ENCODE measurements at places on chromosomes 7 and 10.

- no peak for DNase-seq
Observed at GRCh38 chr7:158617737-158618128, 30.1 kb upstream of the PTPRN2 start.

GRCh38 chr7:30221764-30222163 is 62.6 kb upstream of the ZNRF2 start:
- no peak for DNase-seq

DNA sequence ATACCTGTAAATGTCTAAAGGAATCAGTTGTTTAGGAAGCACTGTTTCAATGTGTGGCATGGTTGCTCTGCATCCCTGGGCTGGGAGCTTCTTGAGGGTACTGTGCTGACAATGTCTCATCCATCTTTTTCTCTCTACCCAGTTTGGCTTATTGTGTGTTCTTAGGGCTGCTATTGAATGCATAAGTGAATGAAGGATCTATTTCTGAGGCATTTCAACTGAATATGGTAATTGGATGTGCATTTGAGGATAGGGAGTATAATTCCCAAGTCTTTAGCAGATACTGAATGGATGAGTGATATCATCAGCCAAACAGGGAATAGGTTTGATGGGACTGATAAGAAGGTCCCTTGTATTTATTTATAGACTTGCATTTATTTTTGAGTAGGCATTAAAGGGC is 64.1 kb downstream of the ANLN start:
- no peak for DNase-seq

DNA sequence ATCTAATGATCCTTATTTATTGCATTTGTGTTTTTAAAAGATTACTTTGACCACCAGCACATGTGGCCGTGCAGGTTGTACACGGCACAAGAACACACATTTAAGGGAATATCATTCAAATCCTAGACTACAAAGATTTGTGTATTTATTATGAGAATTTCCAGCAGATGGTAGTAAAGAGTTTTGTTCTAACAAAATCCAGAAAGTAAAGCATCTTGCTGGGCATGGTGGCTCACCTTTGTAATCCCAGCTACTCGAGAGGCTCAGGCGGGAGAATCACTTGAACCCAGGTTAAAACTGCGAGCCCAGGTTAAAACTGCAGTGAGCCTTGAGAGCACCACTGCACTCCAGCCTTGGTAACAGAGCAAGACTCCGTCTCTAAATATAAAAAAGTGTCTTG is 31.5 kb downstream of the MACROH2A2 start:
- no peak for DNase-seq

DNA sequence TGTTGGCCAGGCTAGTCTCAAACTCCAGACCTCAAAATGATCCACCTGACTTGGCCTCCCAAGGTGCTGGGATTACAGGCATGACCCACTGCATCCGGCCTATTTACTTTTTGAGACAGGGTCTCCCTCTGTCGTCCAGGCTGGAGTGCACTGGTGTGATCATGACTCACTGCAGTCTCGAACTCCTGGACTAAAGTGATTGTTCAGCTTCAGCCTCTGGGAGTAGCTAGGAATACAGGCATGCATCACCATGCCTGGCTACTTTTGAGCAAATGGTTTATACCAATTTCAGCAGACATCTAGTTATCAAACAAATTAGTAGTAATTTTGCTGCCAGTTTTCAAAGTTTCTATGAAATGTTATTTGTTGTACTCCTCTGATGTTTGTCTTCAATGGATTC is 2.2 kb upstream of the WAC start:
- no peak for DNase-seq

- no peak for DNase-seq
Observed at GRCh38 chr7:50141131-50141530, 48.1 kb upstream of the ZPBP start.

- no peak for DNase-seq
Observed at GRCh38 chr10:75168275-75168674, 42.3 kb upstream of the VDAC2 start.

- no peak for DNase-seq
Observed at GRCh38 chr10:1290071-1290471, 233.9 kb downstream of the WDR37 start.

GRCh38 chr7:140475747-140476333 is 3.5 kb downstream of the MKRN1 start:
- no peak for DNase-seq

GRCh38 chr7:388023-388960 is 98.3 kb downstream of the FOXL3 start:
- no peak for DNase-seq

DNA sequence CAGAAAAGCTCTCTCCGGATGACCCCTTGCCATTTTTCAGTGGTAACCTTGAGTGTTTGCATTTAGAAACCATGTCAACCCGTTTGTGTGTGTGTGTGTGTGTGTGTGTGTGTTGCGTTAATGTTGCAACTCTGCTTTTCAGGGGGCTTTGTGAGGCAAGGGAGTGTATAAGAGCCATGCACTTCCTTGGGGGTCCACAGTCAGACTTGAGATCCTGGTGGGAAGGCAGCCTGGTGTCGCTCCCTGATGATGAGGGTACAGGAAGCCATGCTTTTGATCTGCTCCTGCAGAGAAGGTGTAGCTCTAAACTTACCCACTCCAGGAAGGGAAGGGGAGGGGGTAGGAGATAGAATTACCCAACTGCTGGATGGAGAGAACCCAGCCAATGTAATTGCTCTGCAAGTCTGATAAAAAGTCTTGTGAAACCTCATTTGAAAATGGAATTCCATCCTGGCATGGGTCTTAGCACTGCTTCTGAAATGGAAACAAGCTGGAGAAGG is 10.7 kb downstream of the GRK5 start:
- DNase-seq = no peak

GRCh38 chr7:70856901-70857630 is 274.9 kb upstream of the GALNT17 start:
- peak; percentile 1 for DNase-seq

- no peak for DNase-seq
Observed at GRCh38 chr10:98487649-98488048, 40.9 kb upstream of the HPS1 start.

DNA sequence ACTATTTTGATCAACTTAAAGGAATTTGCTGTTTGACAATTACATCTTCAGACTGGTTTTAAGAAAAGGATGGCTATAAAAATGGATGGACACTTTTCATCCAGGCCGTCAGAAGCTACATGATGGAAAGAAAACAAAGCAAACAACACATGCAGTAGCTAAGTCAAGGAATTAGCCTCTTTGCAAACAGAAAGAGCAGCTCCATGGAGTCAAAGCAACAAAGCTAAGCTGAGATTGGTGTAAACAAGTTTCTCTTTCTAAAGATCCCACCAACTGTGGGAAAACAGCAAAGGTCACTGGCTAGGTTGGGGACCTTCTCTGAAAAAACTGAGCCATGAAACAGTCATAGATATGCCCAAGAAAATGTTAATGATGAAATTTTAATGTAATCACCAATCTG is 98.9 kb downstream of the RNF133 start:
- DNase-seq = no peak

- DNase-seq = no peak
Observed at GRCh38 chr7:42493436-42494198, 256.6 kb upstream of the GLI3 start.

DNA sequence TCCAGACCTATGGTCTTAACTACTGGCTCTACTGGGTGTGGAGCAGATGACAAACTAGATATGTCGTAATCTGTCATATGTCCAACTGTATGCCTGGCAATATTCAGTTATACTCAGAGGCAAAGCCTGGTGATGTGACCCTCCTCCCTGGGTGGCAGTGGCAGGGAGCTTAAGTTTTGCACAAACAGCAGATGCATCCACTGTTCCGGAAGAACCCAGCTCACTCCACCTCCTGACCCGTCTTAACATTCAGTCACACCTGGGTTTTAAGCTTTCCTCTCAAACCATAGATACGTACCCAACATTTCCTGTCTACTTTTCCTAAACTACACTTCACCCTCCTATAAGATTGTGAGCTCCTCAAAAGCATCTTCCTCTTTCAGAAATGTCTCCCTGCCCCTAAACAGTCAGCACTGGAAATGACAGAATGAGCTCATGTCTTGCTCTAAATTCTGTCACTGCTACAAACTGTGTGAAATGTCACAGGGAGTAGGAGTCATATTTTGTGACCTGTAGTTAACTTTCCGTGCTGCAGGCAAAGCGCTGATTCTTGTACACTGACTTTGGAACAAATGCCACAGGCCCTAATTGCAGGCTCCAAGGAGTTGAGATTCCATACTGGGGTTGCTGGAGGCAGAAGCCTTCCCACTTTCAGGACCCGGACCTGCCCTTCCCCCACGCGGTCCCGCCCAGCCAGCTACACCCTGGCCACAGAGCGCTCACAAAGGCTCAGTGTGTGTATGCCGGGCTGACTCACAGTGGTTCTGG is 23.9 kb downstream of the SCD start:
- DNase-seq = peak; percentile 49

DNA sequence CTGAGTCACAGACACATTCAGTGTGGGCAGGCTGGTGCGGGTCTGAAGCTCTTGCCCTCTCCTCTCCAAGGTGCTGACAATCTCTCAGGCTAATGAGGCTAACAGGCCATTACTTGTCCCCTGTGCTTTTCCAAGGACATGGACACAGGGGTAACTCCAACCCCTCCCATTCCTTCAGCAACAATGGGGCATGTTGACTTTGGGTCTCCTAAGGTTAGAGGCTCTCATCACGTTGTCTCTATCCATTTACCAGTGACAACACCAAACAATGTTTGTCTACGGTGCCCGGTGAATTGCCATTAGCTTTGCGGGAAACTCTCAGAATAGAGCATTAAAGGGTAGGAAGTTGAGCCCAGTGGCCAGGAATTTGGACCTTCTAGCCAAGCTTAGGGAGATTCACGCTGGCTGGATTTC is 101.6 kb upstream of the TNS3 start:
- DNase-seq = no peak

DNA sequence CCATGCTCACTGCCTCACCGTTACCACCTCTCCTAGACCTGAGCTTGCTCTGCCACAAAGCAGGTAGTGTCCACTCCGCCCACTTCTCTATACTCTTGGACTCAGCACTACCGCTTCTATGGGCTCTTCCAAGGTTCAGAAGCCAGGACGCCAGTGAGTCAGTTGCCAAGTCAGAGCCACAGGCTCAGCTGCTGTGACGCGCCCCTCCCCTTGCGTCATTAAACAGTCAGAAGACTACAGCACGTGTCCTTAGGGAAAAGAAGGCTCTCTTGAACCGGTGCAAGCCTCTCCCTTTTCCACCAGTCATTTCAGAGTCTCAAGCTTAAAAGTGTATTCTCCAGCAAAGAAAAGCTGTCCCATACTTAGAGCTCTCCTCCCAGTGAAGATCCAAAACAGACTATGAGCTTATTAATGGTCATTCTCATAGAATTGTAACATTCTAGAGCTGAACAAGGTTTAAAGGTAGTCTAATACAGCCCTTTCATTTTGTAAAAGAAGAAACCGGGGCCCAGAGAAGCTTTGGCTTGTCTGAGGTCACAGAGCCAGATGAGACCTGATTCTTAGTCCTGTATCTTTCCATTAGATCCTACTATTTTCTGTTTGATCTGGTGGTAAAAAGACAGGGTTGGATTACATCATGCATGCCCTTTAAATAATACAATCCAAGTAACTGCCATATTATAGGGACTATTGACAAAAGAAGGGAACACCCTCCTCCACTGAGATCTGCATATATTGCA is 40.9 kb upstream of the MET start:
- peak; percentile 34 for DNase-seq

DNA sequence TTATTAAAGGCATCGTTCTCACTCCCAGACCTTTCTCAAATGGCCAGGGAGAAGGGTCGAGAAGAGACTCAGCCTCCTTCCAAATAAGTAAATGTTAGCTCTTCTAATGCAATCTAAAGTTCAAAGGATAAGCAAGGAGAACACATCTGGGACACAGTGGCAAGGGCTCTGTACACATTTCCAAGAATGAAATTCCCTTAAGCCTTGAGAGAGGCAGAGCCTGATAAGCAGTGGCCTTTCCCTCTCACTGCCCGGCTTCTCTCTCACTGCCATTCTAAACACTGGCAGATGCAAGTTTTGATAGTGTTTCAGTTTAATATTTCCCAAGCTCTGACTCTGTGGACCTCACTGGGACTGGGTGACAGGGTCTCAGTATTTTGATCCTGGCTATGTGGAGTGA is 35.1 kb upstream of the EXOC4 start:
- no peak for DNase-seq
